ENCODE measurements at places on chromosomes 12 and 14.

DNA sequence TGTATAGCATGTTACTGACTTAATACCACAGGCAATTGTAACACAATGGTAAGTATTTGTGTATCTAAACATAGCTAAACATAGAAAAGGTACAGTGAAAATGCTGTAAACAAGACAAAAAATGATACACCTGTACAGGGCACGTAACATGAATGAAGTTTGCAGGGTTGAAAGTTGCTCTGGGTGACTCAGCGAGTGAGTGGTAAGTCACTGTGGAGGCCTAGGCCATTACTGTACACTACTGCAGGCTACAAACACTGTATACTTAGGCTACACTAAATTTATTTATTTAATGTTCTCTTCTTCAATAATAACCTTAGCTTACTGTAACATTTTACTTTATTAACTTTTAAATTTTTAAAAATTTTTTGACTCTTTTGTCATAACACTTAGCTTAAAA lies 158.4 kb downstream of the IPO8 start:
- no peak for DNase-seq

- DNase-seq: no peak
Observed at GRCh38 chr12:23415180-23415579, 534.3 kb downstream of the SOX5 start.

DNA sequence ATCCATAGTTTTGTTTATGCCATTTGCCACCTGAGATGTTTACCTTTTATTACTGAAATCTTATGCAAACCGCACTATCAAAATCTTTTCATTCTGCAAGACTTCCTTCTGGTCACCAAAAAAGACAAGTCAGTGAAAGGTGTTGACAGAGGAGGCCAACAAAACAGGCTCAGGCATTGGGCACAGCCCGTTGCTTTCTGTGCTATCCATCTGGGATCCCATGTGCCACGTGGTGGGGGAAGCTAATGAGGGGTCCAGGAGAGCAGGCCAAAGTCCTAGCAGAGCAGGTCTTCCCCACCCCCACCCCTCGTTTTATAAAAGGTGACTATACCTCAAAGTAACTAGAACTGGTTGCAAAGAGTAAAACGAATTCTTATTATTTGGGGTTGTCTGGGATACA lies 1.2 kb downstream of the ALDH1L2 start:
- peak; percentile 25 for DNase-seq

DNA sequence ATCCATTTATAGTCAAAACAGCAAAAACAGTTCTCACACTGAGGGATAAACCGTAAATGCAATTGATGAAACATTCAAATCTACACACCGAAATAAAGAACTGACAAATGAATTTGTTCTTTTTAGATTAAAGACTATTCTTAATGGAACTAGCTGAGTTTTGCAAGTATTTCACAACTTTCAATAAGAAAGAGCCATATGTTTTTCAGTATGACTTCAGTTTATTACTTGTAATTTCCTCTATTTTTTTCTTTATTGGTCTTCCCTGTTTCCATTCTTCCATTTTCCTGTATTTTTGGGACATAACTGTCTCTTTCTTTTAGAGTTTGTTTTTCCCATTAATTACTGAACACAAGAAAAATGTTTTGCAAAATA lies 4.3 kb downstream of the BCAT1 start:
- no peak for DNase-seq

GRCh38 chr12:114949058-114949820 lies 265.3 kb upstream of the TBX3 start:
- no peak for DNase-seq

DNA sequence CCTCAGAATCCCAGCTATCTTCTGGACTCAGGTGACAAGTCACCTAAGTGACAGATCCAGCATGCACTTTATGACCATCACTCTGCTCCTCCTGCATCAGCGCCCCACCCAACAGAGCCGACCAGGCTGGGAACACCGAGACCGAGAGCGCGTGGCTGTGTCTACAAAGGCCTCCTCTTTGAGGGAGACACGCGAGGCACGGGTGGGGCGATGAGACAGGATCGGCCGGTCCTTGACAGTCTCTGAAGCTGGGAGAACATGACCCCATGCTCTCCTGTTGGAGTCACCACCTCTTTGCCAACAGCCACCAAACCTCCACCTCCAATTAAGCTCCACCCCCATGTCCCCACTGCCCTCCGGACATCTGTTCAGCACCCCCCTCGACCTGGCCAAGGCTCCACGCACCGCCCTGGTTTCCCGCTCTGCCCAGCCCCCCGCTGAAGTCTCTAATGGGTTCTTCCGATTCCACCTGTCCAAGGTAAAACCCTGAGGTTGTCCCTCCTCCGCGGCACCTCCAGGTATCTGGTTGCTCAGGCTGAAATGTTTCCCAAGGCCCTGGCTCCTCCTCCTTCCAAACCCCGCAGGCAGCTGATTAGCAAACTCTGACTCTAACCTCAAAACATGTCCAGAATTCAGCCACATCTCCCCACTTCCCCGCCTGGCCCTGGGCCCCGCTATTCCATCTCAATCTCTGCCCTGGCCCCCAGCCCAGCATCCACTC lies 31.5 kb downstream of the HSP90AA1 start:
- DNase-seq: peak; percentile 71

DNA sequence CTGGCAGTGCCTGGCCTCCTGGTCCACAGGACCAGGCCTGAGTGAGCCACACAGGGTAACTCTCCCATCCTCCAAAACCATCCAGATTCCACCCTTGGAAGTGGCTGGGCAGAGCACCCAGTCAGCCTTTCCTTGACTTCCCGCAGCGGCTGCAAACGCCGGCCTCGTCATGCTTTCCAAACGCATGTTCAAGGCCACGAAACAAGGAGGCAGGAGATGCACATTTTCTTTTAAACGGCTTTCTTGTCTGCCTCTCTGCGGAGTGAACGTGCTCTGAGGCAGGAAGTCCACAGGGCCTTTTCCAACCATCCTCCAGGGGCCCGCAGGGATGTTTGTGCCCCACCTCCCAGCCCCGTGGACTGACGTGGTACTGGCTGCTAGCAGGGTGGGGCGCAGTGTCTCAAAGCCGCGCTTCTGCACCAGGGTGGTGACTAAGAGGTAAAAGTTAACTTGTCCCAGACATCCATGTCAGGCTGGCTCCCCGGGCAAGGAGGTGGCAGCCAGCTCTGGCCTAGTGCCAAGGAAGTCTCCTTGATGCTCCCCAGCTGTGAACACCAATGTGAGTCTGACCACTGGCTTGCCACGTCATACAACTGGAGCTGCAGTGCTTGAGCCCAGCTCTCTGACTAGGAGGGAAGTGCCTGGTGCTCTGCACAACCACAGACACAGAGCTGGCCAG lies 45.0 kb downstream of the KCNA5 start:
- no peak for DNase-seq

DNA sequence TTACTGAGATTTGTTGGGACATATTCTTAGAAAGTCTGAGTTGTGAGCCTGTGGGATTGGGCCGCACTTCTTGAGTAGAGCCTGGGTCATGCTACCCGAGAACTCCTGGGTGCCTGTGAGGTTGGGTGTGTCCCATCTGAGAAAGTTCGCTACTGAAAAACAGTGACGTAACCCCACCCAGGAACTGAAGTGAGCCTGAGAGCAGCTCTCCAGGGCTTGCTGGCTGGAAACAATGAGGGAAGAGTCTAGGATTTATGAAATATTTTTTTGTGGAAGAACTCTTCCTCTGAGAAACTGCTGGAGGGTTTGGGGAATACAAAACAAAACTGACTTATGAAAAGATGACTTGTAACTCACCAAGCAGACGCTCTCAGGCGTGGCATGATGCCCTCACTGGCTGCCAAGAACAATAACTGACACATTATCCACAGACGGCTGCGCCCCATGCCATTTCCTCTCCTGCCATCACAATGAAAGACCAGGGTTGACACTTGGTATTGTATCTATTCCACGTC lies 69.2 kb downstream of the RASSF3 start:
- no peak for DNase-seq

GRCh38 chr14:38063711-38064320 lies 143.9 kb upstream of the SSTR1 start:
- DNase-seq: no peak

- DNase-seq: no peak
Observed at GRCh38 chr14:72753044-72753710, 140.7 kb downstream of the DPF3 start.

DNA sequence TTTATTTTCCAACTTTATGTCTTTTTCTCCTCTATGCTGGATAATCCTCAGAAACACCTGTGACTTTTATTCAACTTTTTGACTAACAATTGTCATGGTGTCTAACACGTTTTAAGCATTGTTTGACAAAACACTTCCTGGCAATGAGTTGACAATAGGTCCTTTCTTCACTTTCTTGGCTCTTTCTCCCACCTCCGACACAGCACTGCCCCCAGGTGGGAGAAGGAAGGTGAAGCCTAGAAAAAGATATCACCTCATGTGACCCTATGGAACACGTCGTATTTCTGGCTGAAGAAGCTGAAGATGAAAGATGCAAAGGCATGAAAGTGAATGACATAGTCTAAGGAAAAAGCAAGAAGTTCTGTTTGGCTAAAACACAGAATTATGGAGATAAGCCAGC lies 430.0 kb downstream of the ETNK1 start:
- peak; percentile 80 for DNase-seq

GRCh38 chr14:92431199-92431725 lies 82.3 kb upstream of the RIN3 start:
- DNase-seq: no peak

DNA sequence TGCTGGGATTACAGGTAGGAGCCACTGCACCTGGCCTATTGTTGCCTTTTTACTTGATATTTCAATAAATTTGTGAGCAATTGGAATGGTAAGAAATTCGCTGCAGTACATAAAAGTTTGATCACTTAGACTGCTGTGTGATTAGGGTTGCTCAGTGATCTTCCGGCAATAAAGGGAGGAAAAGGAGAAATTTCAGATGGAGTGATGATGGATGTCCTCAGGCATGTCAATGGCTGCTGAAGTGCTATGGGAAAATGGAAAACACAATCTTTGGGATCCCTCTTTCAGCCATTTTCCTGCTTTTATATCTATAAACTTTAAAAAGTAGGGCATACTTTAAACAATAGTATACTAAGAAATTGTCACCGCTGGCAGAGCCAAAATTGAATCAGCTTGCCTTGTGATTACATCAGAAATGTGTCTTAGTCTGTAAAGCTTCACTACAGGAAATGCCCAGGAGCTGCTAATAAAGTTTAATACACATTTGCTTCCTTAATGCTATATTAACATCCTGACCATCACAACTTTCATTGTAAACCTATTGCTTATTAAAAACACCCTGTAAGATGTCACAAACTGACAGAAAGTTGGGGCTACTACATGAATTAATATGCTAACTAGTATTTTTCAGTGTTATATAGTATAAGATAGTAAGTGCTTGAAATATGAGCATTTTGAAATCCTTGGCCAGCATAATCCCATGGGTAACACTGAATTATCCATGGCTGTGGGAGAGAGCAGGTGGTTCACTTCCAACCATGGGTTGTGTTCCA lies 13.7 kb upstream of the FBXL14 start:
- DNase-seq: no peak

- no peak for DNase-seq
Observed at GRCh38 chr14:97788364-97788763, 991.2 kb downstream of the VRK1 start.

- no peak for DNase-seq
Observed at GRCh38 chr14:100011628-100012325, 53.4 kb upstream of the EVL start.

DNA sequence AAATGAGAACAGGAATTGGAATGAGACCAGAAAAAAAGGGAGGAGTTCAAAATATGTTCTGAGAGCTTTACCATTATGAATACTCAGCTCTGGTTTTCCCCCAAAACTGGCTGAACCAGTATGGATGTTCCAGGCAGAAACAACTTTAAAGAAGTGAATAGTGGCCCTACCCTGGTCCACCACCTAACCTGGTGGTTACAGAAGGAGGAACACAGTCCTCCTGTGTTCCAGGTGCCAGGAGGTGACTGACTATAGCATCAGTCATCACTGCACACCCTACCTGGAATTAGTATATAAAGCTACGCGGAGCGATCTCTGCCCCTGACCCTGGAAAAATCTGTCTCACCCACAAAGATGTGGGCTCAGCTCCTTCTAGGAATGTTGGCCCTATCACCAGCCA lies at the start of gene A2ML1:
TSS of gene A2ML1 (plus strand) at position 324 of the 400 bp plus-strand sequence. CDS start at position 355, 31 bp downstream.
- no peak for DNase-seq
